ENCODE measurements at places on chromosomes 1 and 21. TPM values are rescaled to one million over a fixed set of nuclear protein-coding genes. Genes with fewer than 3 reads are reported as not detected.

DNA sequence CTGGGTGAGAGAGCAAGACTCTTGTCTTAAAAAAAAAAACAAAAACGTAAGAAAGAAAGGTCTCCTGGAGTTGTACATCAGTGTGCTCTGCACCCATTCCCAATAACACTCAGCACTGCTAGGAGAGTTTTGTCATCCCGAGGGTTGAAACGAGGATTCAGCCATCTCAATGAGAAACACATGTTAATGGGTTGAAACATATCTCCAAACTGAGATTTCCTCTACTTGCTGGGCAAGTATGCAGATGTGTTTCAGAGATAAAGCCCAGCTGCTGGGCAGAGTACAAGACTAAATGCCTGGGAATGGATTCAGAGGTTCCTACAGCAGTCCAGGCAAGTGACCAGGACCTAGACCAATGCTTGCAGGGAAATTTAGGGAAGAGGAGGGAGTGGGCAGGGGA is 2.6 kb upstream of the MFN2 start:
- no peak for DNase-seq

GRCh38 chr1:41740630-41741239 is 178.0 kb downstream of the HIVEP3 start:
- no peak for DNase-seq

DNA sequence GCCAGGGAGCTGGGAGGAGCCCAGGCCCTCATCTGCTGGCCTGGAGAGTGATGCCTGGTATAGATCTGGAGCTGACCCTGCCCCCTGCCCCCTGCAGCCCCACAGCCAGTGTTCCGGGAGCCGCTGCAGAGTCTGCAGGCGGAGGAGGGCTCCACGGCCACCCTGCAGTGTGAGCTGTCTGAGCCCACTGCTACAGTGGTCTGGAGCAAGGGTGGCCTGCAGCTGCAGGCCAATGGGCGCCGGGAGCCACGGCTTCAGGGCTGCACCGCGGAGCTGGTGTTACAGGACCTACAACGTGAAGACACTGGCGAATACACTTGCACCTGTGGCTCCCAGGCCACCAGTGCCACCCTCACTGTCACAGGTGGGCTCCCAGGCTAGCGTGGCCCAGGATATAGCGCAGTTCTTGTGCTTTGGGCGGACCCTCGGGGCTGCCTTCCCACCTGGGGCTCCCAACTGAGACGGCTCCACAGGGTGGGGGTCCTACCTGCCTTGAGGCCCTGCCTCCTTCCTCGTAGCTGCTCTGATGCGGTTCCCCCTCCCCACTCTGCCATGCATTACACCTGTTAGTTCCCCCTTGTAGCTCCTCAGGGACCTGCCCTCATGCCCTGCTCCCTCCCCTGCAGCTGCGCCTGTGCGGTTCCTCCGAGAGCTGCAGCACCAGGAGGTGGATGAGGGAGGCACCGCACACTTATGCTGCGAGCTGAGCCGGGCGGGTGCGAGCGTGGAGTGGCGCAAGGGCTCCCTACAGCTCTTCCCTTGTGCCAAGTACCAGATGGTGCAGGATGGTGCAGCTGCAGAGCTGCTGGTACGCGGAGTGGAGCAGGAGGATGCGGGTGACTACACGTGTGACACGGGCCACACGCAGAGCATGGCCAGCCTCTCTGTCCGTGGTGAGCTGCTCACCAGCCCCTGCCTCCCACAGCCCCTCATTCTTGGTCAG is 98.7 kb downstream of the OBSCN start:
- no peak for DNase-seq

FALEC gene
- 0.44 TPM for polyA plus RNA-seq

DNA sequence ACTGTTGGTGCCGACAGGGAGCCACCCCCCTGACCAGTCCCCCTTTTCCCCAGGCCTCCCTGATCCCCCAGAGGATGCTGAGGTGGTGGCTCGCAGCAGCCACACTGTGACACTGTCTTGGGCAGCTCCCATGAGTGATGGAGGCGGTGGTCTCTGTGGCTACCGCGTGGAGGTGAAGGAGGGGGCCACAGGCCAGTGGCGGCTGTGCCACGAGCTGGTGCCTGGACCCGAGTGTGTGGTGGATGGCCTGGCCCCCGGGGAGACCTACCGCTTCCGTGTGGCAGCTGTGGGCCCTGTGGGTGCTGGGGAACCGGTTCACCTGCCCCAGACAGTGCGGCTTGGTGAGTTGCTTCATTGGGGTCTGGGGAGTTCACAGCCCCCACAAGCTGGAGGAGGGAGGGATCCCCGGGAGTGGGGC is 89.2 kb downstream of the TRIM11 start:
- DNase-seq, result no peak

ATAD3C gene
- polyA plus RNA-seq, result 2.0 TPM

GRCh38 chr1:152252157-152252556 is 28.2 kb upstream of the HRNR start:
- no peak for DNase-seq

DNA sequence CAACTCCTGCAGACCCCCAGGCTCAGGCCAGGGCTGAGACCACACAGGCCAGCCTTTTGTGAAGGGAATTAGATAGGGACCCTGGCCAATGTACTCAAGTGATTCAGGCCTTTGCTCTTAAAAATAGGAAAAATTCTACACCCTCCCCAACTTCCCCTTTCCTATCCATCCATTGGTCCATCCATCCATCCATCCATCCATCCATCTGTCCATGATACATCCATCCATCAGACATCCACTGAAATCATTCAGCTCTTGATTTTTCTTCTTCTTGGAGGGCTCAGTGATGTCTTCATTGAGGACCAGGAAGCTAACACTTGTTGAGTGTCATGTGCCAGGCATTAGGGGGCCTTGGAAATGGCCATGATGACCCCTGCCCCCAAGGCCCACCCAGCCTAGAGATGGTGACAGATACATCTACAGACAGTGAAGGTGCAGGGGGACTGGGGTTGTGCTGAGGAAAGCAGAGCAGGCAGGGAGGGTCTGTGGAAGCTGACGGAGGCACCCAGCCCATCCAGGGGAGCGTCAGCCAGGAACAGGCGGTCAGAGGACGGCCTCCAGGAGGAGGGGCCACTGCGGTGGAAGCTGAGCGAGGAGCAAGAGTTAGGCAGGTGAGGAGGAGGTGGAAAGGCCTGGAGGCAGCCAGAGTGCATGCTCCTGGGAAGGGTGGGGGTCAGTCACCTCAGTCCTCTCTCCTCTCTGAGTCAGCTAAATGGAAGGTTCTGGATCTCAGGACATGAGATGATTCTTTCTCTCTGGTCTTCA is 81.9 kb downstream of the EPHB2 start:
- no peak for DNase-seq

DNM3 gene
- polyA plus RNA-seq, result 4.5 TPM

Measured in right renal cortex interstitium (tissue), 3 donors.